ENCODE measurements at places on chromosomes 3 and 15.

- DNase-seq: no peak
Measured at GRCh38 chr3:186821429-186822387, 15.4 kb upstream of the RFC4 start.

DNA sequence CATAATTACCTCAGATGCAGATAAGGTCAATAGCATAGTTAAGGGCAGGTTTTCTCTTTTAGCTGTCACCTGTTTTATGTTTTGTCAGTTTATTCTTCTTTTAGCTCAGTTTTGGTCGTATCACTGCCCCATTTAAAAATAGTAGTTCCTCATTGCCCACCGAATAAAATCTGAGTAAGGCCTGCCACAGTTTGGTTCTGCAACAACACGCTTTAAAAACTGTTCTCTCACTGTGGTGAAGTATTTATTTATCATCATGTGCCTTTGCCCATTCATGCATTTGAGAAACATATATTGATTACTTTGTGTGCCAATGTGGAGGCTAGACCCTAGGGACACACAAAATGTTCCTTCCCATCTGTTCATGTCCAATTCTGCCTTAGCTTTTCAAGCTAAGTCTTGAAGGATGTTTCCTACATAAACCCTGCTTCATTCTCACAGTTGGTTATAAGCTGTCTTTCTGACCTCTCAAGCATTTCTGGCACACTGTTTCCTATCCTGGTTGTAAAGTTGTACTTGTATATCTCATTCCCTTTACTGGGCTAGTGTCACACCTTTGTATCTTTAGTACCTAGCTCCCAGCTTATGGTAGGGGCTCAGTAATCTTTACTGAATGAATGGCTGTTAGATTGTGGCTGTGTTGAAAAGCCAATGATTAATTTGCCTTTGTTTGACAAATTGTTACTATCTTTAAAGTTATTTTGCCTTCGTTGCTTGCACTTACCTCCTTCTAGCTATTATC, 23.9 kb downstream of the AKAP13 start:
- no peak for DNase-seq

- no peak for DNase-seq
Measured at GRCh38 chr3:158217992-158218391, 108.1 kb downstream of the RSRC1 start.

DNA sequence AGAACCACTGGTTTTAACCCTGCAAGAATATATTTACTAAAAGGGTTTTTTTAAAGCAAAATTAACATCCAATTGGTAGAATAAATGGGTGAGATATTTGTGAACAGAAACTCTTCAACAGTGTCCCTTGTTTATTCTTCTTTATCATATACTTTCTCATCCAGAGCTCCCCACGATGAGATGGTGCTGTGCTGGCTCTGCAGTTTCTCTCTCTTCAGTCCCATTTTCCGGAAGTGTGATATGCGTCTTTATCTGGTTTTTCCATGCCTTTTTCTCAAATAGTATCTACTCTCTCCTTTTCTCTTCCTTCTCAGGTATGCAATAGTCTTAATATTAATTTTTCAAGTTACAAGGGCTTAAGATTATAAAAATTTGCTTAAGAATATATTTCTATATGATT, 1.5 kb downstream of the EAF2 start:
- DNase-seq: no peak

GRCh38 chr3:52102934-52103333, 46.6 kb upstream of the DUSP7 start:
- DNase-seq: no peak

- DNase-seq: no peak
Measured at GRCh38 chr3:184448321-184449160, 68.7 kb downstream of the CHRD start.

- DNase-seq: no peak
Measured at GRCh38 chr15:69185706-69186105, 25.3 kb downstream of the GLCE start.
